ENCODE measurements at places on chromosomes 7 and 10. TPM values are rescaled to one million over a fixed set of nuclear protein-coding genes. Genes with fewer than 3 reads are reported as not detected.

The ITGA8 gene
- 1.3 TPM for total RNA-seq

DNA sequence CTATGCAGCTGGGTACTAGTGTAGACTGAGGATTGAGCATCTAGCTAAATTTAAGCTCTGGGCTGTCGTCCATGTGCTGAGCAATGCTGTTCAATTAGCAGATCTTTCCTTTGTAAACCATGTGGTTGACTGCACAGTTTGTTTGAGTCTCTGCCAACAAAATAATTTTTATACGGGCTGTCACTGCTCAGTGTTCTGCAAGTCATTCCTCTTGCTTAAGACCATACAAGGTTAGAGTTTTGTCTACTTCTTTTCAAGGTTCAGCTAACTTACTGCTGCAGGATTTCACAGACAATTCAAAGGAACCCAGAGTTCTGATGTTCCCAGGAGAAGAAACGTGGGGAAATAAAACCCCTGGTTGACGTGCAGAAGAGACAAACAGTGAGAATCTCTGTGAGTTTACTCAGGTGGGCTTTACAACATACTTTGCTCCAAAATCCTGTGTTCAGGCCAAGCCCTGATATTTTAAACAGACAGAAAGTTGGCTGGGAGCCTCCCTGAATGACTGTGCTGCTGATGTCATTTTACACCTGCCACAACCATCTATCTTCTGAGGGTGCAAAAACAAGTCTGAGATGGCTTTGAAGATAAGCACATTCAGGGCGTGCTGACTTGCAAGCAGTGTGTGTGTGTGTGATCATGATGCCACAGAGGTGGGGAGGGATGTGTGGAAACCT lies 177.1 kb upstream of the SVIL start:
- peak; percentile 98 for DNase-seq

DNA sequence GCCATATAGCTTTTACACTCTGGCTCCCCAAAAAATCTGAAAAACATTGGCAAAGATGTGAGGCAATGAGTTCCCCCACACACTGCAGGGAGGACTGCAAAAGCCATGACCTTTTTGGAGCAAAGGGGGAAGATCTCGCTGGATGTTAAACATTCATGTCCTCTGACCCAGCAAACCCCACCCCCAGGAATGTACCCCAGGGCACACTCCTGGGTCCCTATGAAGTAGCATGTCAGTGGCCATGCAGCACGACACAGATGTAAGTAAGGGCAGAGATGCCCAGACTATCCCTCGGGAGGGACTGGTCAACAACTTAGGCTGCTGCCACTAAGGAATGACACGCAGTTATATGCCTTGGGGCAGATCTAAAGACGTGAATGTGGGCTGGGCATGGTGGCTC lies 100.6 kb downstream of the DLG5 start:
- DNase-seq, result no peak

The VSTM2A gene
- not detected for total RNA-seq

DNA sequence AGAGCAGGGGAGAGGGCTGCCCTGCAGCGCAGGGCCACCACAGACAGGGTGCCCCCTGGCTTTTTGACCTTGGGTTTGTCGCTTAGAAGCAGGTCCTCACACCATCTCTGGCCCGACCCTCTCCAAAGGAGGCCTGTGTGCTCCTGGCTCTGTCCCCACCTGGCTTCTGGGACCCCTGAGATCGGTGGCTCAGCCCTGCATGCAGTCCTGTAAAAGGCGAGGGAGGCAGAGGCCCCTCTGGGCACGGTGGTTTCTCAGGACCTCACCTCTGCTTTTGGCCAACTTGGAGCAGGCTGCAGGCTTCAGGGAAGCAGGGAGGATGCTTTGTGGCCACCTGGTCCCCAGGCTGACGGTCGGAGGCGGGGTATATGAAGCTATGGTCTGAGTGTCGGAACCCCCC lies 21.4 kb downstream of the WDR86 start:
- no peak for DNase-seq

The CPA4 gene
- total RNA-seq, result 90.2 TPM

DNA sequence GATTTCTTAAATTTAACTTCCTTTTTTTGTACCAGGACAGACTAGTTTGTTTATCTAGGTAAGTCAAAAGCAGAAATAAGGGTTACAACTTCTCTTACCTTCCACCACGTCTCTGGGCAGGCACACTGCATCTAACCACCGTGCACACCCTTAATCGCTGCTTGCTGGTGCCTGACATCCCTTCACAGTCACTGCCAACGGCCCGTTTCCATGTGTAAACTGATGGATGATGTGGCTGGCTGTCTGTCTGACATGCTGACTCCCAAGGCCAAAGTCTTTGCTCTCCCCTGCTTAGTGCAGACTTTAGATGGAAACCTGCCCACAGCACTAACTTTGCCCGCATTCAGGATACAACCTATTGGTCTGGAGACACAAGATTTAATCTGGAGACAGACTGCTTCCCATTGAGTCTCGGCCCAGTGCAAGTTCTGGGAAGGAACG lies 1.1 kb downstream of the TMEM273 start:
- DNase-seq, result no peak

DNA sequence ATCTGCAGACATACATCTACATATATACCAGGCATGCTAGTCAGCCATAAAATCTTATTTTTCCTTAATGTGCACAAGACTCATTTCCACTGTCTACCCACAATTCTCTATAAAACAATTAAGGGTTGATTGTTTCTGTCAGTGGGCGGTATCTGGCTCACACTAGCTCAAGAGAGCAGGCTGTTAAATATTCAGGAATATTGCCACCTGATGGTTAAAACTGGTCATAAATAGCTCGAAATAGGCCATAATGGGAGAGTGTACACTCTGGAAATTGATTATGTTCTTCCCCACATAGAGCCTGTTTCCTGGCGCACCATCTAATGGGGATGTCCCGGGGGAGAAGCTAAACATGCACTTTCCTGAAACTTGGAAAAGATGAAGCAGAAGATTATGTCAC lies 620.6 kb upstream of the ANKRD30A start:
- no peak for DNase-seq

GRCh38 chr7:117279931-117280557 lies 42.8 kb downstream of the WNT2 start:
- DNase-seq, result no peak

DNA sequence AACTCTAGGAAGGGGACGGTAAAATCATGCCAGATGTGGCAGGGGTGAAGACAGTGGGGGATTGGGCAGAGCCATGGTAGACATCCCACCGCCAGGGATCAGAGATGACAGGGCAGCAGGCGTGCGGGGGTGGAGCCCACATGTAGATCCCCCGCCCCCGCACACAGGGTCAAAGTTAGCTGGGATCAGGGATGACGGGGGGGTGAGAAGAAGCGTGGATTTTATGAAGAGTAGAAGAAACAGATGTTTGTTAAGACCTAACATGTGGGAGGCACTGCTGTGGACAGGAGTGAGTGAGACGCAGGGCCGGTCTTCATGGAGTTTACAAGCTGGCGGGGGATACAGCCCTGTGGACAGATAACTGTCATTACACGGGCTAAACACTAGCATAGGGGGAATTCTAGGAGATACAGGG lies 154.0 kb upstream of the KLF14 start:
- peak; percentile 88 for DNase-seq

The CDC14C gene
- total RNA-seq, result under 0.01 TPM

DNA sequence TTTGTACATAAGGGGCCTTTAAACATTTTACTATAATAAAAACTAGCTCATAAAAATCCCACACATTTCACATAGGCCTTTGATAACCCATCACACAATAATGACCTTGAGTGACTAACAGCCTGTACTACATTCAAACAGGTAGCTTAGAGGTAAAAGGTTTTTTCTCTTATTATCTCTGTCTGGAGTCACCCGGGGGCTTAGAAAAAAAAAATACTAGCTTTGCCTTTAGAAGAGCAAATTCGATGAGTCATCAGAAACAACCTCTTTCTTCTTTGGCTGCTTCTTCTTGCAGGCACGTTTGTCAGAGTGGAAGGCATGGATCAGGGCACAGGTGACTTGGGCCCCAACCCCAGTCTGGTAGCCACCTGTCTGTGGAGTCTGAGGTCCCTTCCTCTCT lies 43.4 kb upstream of the ADO start:
- DNase-seq, result no peak

DNA sequence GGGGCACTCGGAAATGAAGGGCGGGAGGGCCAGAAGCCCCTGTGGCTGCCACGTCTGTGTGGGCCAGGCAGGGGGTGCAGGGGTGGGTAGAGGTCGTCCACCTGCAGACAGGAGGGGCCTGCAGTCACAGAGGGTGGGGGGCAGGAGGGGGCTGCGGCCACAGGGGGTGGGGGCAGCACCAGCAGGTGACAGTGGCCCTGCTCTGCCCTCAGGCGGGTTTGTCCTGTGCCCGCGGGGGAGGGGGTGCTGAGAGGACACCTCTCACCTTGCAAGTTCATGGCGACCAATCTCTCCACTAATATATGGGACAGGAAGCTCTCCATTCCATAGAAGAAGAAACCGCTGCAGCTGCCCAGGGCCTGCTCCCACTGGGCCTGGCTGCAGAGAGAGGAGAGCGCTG lies 26.6 kb upstream of the NKX6-2 start:
- no peak for DNase-seq

The CDH23 gene
- total RNA-seq, result under 0.01 TPM

GRCh38 chr7:158467562-158467961 lies 120.1 kb downstream of the PTPRN2 start:
- no peak for DNase-seq

DNA sequence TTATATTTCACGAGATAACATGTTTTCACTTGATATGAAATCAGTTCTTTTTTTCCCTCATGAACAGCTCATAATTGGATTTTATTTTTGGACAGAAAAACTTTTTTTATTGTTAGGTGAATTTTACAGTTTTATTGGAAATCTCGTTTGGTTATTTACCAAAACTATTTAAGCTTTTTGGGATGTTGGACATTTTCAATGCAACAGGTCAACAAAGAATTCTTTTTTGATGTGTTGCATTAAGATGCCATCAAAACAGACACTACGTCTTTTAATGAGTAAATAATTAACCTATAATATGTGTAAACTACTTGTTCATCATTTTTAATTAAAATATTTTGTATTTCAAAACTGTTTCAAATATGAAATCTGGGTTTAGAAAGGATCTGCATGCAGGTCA lies 5.3 kb downstream of the KMT2E start:
- DNase-seq, result no peak

- DNase-seq, result peak; percentile 73
These were observed 25.8 kb downstream of the TES start for GRCh38 chr7:116236020-116236630.

DNA sequence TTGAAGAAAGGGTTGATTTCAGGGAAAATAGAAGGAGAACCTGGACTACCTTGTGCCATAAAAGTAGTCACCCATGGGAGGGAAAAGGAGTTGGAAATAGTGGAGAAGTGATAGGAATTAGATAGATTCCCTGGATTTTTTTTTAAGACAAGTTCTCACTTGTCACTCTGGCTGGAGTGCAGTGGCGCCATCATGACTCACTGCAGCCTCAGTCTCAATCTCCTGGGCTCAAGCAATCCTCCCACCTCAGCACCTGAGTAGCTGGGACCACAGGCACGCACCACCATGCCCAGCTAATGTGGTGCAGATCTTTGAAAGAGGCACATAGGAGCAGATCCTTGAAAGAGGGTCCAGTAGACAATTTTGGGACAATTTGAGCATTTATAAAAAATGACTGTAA lies 9.5 kb upstream of the BLNK start:
- DNase-seq, result no peak

The CALML3 gene
- not detected for total RNA-seq

GRCh38 chr7:148395352-148395811 lies 195.2 kb upstream of the C7orf33 start:
- no peak for DNase-seq

GRCh38 chr10:76981251-76981650 lies 656.4 kb downstream of the KCNMA1 start:
- no peak for DNase-seq

DNA sequence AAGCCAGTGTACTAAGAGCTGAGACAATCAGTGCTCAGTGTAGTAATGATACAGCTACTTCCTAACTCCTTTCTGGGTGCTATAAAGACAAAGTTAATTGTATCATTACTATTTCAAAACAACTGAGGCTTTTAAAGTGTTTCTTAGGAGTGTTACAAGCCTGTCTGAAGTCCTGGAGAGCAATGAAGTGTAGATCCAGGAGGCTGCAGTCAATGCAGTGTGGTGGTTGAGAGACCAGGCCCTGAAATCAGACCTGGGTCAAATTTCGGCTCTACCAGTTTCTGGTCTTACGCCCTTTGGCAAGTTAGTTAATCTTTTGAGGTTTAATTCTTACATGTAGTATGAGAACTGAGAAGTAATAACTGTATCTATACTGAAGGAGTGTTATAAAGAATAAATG lies 387.0 kb downstream of the SDK1 start:
- DNase-seq, result no peak

The MKX gene
- 6.9 TPM for total RNA-seq

DNA sequence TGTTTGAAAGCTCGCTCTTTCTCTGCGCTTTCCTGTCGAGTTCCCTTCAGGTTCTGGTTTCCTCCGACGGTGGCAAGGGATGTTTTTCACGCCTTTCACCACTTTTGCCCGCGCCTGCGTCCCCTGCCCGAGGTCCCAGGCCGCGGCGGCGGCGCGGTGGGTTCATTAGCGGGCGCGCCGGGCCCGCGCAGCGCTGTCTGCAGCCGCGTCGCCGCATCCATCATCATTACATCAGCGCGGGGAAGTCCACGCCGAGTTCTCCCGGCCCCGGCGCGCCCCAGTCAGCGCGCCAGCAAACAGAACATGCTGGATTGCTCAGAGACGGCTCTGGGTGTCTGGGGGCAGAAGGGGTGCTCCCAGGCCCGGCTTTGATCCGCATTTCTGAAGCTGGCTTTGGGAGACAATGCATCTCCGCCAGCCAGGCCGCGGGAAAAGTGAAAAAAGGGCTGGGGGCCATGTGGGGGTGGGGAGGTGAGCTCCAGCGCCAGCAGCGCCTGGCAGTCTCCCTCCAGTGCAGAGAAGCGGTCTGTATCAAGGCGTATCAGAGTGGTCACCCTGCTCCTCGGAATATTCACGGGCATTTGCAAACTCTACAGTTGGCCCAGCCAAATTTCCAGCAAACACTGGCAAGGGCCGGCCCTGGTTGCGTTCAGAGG lies 8.9 kb downstream of the GLI3 start:
- peak; percentile 44 for DNase-seq

DNA sequence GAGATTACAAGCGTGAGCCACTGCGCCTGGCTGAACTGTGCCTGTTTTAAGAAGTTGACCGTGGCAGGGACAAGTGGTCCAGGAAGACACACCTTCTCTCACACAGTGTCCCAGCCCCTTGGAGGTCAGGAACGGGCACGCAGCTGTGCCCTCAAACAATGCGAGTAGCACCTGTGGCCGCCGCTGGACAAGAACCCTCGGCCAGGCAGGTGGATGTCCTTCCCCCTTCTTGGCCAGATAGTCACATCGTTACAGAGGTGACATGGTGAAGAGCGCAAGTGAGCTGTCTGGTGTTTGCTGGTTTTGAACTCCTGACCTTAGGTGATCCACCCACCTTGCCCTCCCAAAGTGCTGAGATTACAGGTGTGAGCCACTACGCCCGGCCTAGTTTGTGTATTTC lies 8.8 kb downstream of the ZFAND2A start:
- no peak for DNase-seq

Data from fibroblast of villous mesenchyme (primary cell).